ENCODE measurements at places on chromosomes 7 and 10.

GRCh38 chr7:81014266-81014665 is 95.4 kb upstream of the SEMA3C start:
- DNase-seq: no peak

DNA sequence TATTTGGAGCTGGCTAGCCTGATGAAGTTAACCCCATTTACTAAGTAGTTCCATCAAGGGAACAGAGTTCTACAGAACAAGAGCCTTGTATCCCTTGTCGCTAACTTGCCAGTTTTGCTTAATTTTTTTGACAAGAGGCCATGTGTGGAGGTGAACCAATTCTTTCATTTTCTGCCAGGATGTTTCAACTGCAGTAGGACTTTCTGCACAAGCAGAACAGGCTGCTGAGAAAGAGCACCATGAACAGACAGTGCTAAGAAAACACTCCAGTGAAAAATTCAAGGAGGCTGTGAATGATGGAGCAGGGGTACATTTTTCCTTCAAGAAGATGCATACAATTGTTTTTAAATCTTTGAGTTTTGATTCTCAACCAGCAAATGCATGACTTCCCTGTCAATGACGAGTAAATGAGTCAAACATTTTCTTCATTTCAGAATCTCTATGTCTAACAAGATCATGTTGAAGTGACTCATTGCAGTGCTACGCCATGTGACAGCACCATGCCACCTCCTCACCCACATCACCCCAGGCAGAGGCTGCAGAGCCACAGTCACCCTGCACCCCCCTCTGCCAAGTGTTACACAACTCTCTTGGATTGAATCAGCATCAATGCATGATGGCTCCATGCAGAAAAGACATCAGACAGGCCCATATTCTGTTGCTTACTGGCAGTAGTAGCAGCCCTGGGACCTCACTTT is 193.1 kb downstream of the COBL start:
- no peak for DNase-seq

DNA sequence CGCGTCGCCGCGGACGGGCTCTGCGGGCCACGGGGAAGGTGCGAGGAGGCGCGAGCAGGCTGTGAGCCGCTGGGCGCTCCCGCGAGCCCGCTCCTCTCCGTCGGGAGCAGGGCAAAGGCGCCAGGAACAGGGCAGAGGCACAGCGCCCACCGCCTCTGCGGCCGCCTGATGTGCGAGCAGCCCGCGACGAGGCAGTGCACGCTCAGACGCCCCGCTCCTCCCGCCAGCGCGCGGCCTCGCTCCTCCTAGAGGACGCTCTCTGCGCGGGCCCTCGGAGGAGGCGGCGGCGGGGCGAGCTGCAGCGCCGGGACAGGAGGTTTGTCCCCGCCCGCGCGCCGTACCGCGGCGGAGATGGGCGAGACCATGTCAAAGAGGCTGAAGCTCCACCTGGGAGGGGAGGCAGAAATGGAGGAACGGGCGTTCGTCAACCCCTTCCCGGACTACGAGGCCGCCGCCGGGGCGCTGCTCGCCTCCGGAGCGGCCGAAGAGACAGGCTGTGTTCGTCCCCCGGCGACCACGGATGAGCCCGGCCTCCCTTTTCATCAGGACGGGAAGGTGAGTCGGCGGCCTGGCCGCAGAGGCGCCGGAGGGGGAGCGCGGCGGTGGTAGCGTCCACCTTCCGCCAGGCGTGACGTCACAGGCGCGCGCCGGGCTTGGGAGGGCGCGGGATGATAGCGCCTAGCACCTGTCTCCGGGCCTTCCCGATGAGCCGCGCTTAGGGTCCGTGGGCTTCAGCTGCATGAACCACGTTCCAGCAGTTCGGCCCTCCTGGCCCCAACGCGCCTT is 731 bp downstream of the LANCL2 start:
- DNase-seq: peak; percentile 99

GRCh38 chr10:102476466-102477141 is 25.3 kb upstream of the C10orf95 start:
- peak; percentile 71 for DNase-seq

DNA sequence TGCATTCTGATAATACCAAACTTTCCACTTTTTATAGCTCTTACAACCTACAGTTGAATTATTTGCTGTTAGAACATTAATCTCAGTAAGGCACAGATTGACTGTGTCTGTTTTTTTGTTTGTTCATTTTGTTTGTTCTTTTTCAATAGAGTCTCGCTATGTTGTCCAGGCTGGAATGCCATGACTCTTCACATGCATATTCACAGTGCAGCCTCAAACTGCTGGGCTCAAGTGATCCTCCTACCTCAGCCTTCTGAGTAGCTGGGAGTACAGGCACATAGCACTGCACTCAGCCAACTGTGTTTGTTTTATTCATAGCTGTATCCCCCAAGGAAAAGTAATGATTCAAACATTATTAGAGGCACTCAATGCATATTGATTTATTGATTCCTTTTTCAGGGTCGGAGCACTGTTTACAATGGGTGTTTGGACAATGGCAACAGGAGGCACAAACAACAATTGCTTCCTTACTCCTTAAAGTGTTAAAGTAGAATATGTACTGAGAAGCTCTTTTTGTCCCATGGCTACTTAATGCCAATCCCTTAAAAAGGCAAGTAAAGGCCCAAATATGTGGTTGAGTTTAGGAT is 61.1 kb downstream of the SNX13 start:
- no peak for DNase-seq

GRCh38 chr10:70680899-70681730 is 8.8 kb downstream of the ADAMTS14 start:
- DNase-seq: no peak

GRCh38 chr7:29547421-29547820 is 16.2 kb upstream of the PRR15 start:
- no peak for DNase-seq

DNA sequence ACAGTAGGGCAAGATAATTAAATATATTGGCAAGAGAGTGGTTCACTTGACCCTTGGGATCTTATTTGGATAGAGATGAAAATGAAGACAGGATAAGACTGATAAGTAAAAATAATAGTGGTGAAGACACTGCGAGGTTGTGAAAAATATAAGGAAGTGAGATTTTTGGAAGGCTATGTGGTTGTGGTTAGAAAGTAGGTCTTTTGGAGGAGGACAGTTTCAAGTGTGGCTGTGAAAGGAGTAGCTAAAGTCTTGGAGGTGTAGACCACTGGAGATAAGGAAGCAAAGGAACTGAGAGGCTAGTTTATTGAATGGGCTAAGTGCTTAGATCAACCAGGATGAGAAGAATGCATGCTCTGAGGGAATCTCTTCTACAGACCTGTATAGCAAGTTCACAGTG is 11.2 kb downstream of the MIOS start:
- no peak for DNase-seq

GRCh38 chr10:82737549-82737948 is 862.6 kb downstream of the NRG3 start:
- DNase-seq: no peak

DNA sequence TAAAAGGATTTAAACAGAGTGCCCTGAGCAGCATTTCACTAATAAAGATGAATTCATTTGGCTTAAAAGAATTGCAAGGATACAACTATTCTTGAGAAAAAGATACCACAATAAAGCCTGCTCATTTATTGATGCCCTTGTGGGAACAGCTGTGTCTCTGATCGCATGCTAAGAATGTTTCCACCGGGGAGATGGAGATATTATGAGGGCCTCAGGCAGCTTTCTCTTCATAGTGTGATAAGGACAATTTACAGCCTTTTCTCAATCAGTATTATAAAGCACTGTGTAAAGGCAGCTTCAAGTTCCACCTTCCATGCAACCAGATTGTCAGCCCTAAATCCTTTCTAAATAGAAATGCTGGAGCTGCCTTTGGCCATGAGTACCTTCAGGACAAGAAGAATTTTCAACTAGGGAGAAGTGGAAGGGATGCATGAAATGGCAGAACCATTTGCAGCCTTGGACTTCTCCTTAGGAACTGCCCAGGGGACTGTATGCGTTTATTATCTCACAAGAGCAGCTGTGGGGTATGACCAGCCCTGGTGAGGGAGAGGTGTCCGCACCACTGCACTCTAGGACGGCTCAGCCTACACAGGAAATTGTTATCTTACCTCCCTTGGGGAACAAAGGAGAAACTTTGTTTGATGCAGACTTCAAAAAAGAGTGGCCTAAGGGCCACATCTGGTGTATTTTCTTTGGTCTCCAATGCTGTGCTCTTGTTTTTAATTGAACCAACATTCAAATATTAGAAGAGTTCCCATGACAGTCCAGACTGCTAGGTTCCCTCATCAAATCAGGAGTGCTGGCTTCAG is 116.9 kb upstream of the PCGF5 start:
- no peak for DNase-seq

GRCh38 chr10:76667408-76668370 is 969.9 kb downstream of the KCNMA1 start:
- DNase-seq: peak; percentile 88

GRCh38 chr7:90222811-90223725 is 11.5 kb downstream of the STEAP2 start:
- no peak for DNase-seq

GRCh38 chr10:81127931-81128330 is 590.2 kb downstream of the SH2D4B start:
- no peak for DNase-seq

GRCh38 chr7:66279912-66280311 is 74.8 kb downstream of the TPST1 start:
- DNase-seq: no peak

DNA sequence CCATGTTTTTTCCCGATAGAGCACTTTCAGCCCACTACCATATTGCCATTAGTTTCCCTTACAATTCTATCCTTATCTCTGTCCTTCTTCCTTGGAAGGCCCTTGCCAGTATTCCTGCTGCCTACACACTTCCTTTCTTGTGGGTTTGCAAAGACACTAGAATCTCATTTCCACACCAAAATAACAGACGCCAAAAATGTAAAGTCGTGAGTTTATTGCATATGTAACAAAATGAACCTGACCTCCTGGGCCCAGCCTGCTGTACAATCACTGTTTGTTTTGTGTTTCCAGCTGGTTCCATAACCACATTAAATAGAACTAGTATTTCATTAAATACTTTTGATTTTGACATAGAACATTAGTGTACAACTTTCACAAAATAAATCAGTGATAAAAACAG is 116.7 kb downstream of the SMURF1 start:
- DNase-seq: no peak

GRCh38 chr10:94361171-94361794 is 1.5 kb downstream of the NOC3L start:
- no peak for DNase-seq

DNA sequence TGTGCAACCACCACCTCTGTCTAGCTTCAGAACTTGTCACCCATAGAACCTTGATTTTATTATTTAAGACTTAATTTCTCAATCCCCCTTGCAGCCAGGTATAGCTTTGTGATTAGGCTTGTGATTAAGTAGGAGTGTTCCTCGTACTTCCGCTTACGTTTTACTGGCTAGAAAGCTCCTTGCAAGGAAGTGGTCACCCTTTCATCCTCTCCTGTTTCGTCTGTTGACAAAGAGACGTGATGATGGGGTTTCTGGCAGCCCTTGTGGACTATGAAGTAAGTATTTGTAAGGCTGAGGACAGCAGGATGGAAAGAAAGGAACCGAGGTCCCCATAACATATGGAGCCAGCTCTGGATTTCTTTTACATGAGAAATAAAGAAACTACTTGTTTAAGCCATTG is 86.5 kb upstream of the KDM7A start:
- DNase-seq: no peak

DNA sequence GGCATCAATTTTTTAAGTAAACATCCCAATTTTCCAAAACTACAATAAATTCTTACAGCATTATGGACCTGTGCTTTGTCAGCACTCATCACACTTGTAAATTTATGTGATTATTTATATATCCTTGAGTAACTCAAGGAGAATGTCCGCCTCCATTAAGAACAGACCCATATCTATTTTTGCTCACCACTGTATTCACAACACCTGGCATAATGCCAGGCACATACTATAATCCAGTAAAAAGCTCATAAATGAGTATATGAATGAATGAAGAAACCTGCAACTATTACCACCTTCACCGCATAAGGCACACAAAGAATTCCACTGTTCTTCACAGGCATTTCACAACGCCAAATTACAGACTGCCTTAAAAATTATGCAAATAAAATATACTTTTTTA is 46.9 kb downstream of the MINDY3 start:
- DNase-seq: no peak
